NCI-H187 (cell line): ENCODE measurements at places on chromosomes 5 and 9.
A peak's percentile ranks its signal among the peaks of the same experiment; 100 is the strongest.

DNA sequence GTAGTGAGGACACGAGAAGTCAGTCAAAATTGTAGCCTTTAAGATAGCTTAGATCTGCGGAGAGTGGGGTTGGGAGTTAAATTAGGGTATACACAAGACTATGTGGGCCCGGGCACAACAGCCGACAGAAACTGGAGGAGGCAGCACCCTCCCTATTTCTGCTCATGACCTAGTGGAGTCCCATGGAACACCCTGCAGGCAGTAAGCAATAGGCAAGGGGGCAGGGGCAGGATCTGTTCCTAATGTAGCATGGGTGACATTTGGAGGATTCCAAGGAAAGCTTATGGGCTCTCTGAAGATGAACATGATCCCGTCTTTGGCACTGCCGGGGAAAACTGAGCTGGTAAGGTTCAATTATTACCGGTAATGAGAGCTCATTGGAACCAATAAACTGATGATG lies 67.0 kb downstream of the FEM1C start:
- no peak for DNase-seq

- no peak for DNase-seq
These were observed 559 bp downstream of the SLC38A9 start for GRCh38 chr5:55711507-55712022.

- DNase-seq: no peak
These were observed 118.9 kb upstream of the S1PR3 start for GRCh38 chr9:88872192-88872946.

DNA sequence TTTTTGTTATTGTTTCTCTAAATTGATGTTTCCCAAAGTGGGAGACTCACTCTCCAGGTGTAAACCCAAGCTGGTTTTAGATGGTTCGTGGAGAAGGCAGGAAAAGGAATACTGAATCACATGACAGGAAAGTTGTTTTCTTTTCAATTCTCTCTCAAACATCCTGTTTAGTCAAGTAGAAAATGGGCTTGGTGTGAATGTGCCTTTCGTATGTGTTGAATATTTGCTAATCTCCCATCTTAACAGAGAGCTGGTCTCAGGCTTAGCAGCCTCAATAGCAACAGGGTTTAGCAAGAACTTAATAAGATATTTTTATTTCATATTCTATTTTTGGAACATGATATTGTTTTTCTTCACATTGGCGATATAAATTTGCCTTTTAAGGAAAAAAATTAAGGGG lies 119.7 kb downstream of the INSYN2B start:
- DNase-seq: no peak

DNA sequence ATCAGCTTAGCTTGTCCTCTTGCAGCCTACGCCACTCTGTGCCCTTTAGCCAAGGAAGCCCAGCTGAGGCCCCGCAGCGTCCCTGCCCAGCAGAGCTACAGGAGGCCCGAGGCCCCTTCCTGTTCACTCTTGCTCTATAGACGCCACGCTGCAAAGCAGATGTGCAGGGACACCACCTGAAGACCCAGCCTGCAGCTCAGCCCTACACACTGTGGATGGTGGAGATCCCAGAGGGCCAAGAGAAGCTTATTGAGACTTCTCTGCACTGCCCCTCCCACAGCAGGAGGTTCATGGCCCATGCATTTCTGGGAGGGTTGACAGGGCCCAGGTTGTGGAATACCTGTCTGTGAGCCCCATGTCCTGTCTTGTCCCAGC lies 33.6 kb downstream of the IRF1 start:
- DNase-seq: no peak

- DNase-seq: no peak
These were observed 523.8 kb downstream of the RASEF start for GRCh38 chr9:82539146-82539545.

DNA sequence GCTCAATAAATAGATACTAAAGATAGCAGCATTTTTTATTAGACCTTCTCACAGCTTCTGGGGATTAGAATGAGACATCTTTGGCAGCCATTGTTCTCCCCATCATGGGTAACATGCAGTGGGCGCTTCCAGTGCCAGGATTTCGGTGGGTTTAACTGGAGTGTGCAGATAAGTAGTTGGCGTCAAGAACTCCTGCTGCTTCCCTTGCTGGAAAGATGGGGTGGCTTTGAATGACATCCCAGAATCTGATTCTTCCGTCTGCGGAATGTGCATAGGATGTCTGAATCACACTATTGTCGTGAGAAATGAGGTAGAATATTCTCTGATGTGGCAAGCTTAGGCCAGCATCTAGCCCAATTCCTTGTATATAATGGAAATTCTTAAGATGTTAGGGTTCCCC lies 7.3 kb downstream of the SFXN1 start:
- DNase-seq: no peak

GRCh38 chr9:93061260-93061751 lies 2.8 kb downstream of the SUSD3 start:
- DNase-seq: no peak

DNA sequence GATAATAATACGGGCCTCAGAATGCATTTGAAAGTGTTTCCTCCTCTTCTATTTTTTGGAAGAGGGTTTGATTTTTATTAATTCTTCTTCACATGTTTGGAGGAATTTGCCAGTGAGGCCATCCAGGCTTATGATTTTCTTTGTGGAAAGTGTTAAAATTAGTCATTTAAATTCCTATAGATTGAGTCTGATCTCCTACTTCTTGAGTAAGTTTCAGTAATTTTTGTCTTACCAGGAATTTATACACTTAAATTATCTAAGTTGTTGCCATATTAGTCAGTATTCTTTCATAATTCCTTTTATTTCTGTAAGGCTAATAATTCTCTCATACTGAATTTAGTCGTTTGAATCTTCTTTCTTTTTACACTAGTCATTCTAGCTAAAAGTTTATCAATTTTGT lies 25.2 kb upstream of the HAPLN1 start:
- no peak for DNase-seq

DNA sequence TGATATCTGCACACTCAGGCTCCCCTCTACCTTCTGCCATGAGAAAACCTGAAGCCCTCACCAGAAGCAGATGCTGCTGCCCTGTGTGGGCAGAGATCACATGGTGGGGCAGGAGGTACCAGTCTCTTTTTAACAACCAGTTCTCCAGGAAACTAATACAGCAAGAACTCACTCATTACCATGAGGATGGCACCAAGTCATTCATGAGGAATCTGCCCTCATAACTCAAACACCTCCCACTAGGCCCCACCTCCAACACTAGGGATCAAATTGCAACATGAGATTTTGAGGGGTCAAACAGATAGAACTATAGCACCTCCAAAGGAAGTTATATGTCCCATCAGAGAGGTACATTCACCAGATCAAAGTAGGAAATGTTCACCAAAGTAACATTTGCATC lies 136.3 kb upstream of the SHB start:
- DNase-seq: no peak

- DNase-seq: no peak
These were observed 979.9 kb upstream of the DMAC1 start for GRCh38 chr9:8779478-8779877.

- no peak for DNase-seq
These were observed 1148.4 kb downstream of the EFNA5 start for GRCh38 chr5:106522296-106522695.

DNA sequence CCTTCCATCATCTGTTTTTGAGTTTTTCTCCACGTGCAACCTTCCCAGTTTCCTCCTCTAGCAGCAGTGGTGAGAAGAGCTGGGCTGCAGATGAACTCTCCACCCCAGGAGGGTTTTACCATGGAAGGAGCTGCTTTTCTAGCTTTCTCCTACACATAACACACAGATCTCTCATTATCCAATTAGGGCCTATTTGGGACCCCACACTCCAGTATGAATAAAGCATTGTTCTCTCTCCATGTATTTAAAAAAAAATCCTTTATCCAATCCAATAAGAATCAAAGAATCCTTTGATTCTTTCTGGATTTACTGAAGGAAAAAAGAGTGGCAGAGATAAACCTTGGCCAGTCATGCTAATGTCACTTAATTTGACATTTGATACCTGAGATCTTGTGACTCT lies 31.6 kb upstream of the NAA35 start:
- no peak for DNase-seq

DNA sequence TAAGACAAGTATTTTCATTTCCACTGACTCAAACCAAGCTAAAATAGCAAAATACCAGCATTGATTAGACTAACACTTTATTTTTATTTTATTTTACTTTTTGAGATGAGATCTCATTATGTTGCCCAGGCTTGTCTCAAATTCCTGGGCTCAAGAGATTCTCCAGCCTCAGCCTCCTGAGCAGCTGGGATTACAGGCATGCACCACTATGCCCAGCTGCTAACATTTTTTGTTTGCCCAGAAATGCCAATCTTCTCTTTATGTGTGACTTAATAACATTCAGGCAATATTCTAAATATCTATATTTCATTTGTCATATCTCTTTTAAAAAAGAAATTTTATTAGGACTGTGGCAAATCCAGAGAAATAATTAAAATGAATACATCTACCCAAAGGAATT lies 55.0 kb downstream of the OXCT1 start:
- DNase-seq: no peak

DNA sequence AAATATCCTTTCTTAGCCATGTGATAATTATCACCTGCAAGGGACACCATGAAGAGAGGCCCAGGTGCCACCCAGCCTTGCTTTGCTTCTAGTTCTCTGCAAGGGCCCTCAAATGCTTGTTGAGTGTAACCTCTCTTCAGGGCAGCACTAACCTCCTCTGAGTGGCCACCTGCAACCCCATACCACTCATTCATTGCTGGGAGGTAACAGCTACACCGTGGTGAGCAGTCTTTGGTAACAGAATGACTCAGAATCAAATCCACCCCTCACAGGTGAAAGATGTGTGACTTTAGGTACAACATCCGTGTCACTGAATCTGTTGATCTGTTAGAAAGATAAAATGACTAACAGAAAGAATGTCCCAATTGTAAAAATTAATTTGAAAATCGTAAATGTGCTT lies 365.1 kb upstream of the TRPC7 start:
- peak; percentile 22 for DNase-seq
